Karpas-422 (cell line): ENCODE measurements at places on chromosomes 16 and 17. TPM values are rescaled to one million over a fixed set of nuclear protein-coding genes. Genes with fewer than 3 reads are reported as not detected.

Gene CCL2
- not detected in 2 replicates for total RNA-seq

Gene LCAT
- total RNA-seq, result 1.1 and 1.3 TPM in 2 replicates

Gene GRAPL
- 6.2 and 20.6 TPM in 2 replicates for total RNA-seq

Gene LRRC46
- 2.8 TPM in 1 of 2 replicates, not detected in the other for total RNA-seq

Gene PLCG2
- total RNA-seq, result 574 and 580 TPM in 2 replicates

Gene CLEC19A
- not detected in 2 replicates for total RNA-seq

- no peaks in the 10 kb centered on the region for H3K36me3 ChIP-seq
- no peak overlapping the region for H3K27ac ChIP-seq
- no peaks in the 10 kb centered on the region for H3K27me3 ChIP-seq
Observed at GRCh38 chr16:78705694-78706093, 606.2 kb downstream of the WWOX start.

DNA sequence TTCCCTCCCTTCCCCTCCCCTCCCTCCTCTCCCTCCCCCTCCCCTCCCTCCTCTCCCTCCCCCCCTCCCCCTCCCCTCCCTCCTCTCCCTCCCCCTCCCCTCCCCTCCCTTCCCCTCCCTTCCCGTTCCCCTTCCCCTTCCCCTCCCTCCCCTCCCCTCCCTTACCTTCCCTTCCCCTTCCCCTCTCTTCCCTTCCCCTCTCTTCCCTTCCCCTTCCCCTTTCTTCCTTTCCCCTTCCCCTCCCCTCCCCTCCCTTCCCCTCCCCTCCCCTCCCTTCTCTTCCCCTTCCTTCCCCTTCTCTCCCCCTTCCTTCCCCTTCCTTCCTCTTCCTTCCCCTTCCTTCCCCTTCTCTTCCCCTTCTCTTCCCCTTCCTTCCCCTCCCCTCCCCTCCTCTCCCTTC, 61.1 kb downstream of the EMP2 start:
- H3K27me3 ChIP-seq, result no peaks in the 10 kb centered on the region
- H3K4me3 ChIP-seq, result no peak overlapping the region
- DNase-seq, result no peak
- no peaks in the 10 kb centered on the region for H3K36me3 ChIP-seq
- no peak overlapping the region for H3K27ac ChIP-seq

DNA sequence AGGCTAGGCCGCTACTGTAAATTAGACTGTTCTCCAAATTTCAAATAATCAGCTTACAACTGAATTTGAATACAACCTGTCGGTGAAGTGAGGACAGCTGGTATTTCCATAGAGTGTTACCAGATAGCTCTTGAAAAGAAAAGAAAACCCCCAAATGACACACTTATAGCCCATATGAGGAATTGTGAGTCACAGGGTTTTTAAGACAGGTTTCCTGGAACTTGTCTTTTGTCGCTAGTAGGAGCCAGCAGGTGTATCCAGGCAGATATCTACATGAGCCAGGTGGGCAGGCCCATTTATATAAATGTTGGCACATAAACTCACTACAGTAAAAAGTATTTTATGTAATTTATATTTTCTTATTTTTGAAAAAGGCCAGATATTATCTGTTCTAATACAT, 24.0 kb downstream of the TNRC6A start:
- no peak overlapping the region for H3K4me3 ChIP-seq
- no peak overlapping the region for H3K27ac ChIP-seq
- DNase-seq, result no peak
- peaks cover 25% of the 10 kb centered on the region for H3K4me1 ChIP-seq

- H3K4me3 ChIP-seq, result no peak overlapping the region
- peaks cover 7% of the 10 kb centered on the region; the same call in 1 of the 2 replicates for H3K36me3 ChIP-seq
- no peaks in the 10 kb centered on the region for H3K27me3 ChIP-seq
- peaks cover 23% of the 10 kb centered on the region for H3K4me1 ChIP-seq
- H3K27ac ChIP-seq, result no peak overlapping the region
Observed at GRCh38 chr16:2748757-2749455, 3.5 kb upstream of the SRRM2 start.

DNA sequence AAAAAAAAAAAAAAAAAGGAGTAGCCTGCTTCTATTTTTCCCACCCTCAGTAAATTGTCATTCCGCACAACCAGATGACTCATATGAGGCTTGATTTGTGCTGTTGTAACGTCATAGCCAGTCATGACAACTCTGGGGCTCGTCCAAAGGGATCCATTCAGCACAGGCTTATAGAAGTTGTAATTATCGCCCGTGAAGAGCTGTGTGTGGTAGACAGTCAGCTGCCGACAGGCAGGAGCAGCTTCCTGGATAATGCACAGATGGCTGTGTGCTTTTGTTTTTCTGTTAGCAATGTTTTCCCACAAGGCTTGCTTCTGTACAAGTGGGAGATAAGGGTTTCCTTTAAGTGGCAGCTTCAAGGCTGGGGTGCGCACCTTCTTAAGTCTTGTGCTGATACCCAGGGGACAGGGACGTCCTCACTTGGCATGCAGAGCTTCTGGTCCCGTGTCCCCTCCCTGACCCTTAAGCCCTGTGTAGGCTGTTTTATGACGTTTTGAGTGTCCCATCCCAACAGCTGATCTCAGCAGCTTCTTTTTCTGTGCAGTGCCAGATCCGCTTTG, 26.0 kb downstream of the SNX29 start:
- H3K27ac ChIP-seq, result no peak overlapping the region
- H3K4me1 ChIP-seq, result peaks cover 3% of the 10 kb centered on the region
- H3K36me3 ChIP-seq, result no peaks in the 10 kb centered on the region; the same call in 1 of the 2 replicates
- DNase-seq, result no peak

GRCh38 chr16:57507136-57508034, 21.1 kb upstream of the DOK4 start:
- no peak overlapping the region for H3K27ac ChIP-seq
- H3K27me3 ChIP-seq, result no peaks in the 10 kb centered on the region
- DNase-seq, result no peak
- H3K36me3 ChIP-seq, result no peaks in the 10 kb centered on the region
- H3K4me3 ChIP-seq, result no peak overlapping the region

GRCh38 chr17:48522031-48522653, 8.7 kb downstream of the HOXB1 start:
- no peak for DNase-seq
- no peaks in the 10 kb centered on the region for H3K36me3 ChIP-seq
- no peak overlapping the region for H3K27ac ChIP-seq
- H3K4me3 ChIP-seq, result no peak overlapping the region
- no peaks in the 10 kb centered on the region for H3K4me1 ChIP-seq

- no peaks in the 10 kb centered on the region for H3K27me3 ChIP-seq
- no peak overlapping the region for H3K4me3 ChIP-seq
- H3K4me1 ChIP-seq, result no peaks in the 10 kb centered on the region
Observed at GRCh38 chr16:27189335-27189972, 13.9 kb upstream of the KDM8 start.

DNA sequence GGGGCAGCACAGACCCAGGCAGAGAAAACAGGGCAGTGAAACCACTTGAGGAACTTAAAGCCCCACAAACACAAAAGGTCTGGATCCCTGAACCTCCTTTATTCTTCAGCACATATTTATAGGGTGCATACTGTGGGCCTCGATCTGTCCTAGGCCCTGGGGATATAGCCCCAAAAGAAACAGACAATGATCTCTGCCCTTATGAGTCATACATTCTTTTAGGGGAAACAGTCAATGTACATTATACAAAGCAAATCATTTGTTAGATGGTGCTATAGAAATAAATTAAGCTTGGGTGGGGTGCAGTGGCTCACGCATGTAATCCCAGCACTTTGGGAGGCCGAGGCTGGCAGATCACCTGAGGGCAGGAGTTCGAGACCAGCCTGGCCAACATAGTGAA, 10.0 kb upstream of the HES7 start:
- H3K36me3 ChIP-seq, result no peaks in the 10 kb centered on the region
- DNase-seq, result no peak
- no peak overlapping the region for H3K4me3 ChIP-seq
- peaks cover 11% of the 10 kb centered on the region for H3K4me1 ChIP-seq
- no peak overlapping the region for H3K27ac ChIP-seq

DNA sequence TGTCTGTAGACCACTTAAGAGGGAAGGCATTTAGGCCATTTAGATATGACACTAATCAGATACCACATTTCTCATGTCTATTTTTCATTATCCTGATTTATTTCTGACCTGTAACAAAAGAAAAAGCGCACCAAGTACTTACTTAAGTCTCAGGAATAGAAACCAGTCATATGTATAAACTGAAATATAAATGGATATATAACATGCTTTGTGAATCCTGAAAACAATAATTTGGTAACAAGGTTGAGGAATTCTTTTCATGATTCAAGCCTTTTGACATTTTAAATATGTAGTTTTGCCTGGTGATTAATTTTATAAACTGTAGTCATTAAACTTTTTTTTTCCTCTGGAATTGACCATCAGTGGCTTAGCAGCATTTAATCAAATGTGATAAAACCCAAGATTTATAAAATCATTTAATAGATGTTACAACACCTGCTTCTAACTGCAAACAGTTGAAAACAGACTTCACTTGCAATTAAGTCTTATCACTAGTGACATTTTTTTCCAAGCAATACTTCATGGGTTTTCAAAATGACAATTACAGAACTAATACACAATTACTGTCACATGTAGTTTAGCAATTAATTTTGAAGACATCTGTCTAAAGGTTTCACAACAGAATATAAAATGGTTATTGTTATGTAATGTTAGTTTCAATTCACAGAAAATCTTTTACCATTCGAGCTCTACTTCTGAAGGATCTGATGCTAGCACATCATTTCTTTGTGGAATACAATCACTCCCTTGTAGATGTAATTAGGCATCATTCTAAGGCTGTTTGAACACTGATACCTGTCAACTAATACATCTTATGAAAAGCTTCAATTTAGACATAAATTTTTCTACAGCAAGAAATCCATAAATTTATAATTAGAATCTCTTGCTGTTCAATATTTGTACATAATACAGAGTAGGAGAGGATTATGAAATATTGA, 110.3 kb downstream of the TOX3 start:
- H3K4me3 ChIP-seq, result no peak overlapping the region
- no peak for DNase-seq
- H3K4me1 ChIP-seq, result no peaks in the 10 kb centered on the region
- H3K27ac ChIP-seq, result no peak overlapping the region

DNA sequence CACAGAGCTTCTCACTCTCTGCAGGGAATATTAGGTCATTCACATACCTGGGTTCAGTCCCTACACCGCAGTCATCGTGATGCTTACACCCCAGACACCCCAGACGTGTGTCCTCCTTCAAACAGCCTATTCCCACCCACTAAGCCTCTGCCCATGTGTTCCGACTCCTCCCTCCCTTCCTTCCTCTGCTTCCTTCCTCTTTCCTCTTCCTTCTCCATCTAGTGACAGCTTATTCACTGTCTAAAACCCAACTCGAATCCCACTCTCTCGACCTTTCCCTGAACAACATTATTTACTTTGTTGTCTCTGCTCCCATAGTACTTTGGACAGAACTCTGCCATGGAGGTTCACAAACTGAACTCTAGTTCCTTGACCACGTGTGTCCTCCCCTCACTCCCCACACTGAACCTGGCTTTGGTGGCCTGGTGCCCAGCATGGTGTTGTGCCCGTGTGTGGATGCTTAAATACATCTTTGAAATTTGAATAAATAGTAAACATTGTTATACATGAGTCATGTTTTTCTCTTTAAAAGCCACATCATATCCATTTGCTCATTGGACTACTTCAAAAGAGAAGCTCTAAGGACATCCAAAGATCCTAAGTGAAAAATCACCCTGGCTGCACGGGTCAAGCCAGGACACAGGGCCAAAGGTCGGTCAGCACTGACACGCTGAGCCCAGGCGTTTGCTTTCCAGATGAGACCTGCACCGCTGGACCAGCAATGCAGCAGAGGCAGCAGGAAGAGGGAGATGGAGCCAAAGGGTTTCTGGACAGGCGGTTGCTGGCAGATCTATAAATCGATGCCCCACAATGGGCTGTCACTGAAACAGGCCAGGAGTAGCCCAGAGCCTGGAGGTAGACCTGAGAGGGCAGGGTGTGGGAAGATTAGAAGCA, 14.1 kb upstream of the G6PC1 start:
- H3K4me1 ChIP-seq, result no peaks in the 10 kb centered on the region
- H3K36me3 ChIP-seq, result no peaks in the 10 kb centered on the region

- no peak overlapping the region for H3K27ac ChIP-seq
- H3K27me3 ChIP-seq, result no peaks in the 10 kb centered on the region
- H3K4me3 ChIP-seq, result no peak overlapping the region
- no peaks in the 10 kb centered on the region for H3K4me1 ChIP-seq
Observed at GRCh38 chr16:72264771-72265170, 92.8 kb upstream of the PMFBP1 start.

- H3K27ac ChIP-seq, result no peak overlapping the region
- H3K36me3 ChIP-seq, result peaks cover 59% of the 10 kb centered on the region
- H3K27me3 ChIP-seq, result no peaks in the 10 kb centered on the region
- no peak for DNase-seq
- no peak overlapping the region for H3K4me3 ChIP-seq
- H3K4me1 ChIP-seq, result peaks cover 15% of the 10 kb centered on the region
Observed at GRCh38 chr17:28925912-28926365, 23.1 kb upstream of the DHRS13 start.

GRCh38 chr17:57357392-57357784, 101.1 kb downstream of the MSI2 start:
- H3K4me3 ChIP-seq, result peak overlapping the region; percentile 63
- peak; percentile 89 for DNase-seq
- H3K27ac ChIP-seq, result peak overlapping the region; percentile 99
- peaks cover 91% of the 10 kb centered on the region for H3K4me1 ChIP-seq

GRCh38 chr17:51585514-51586104, 325.3 kb downstream of the UTP18 start:
- peak; percentile 71 for DNase-seq
- no peaks in the 10 kb centered on the region for H3K36me3 ChIP-seq
- 0 out of 2 replicates have a peak, but pooled peaks cover 2% of the 10 kb centered on the region for H3K27me3 ChIP-seq
- no peak overlapping the region for H3K4me3 ChIP-seq
- no peak overlapping the region for H3K27ac ChIP-seq
- no peaks in the 10 kb centered on the region for H3K4me1 ChIP-seq

DNA sequence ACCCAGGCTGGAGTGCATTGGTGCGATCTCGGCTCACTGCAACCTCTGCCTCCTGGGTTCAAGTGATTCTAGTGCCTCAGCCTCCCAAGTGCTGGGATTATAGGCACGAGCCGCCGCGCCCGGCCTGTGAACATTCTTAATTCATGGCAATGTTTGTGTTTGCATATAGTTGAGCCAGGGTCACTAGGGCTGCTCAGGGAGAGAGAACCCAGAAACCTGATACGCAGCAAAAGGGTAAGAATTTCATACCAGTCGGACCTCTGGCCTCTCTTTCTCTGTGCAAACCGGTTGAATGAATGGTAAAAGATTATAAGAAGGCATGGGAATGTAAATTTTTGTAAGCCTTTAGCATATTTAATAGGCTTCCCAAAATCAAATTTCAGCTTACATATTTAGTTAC, 6.9 kb upstream of the TMEM98 start:
- no peaks in the 10 kb centered on the region for H3K36me3 ChIP-seq
- H3K27me3 ChIP-seq, result no peaks in the 10 kb centered on the region
- H3K27ac ChIP-seq, result no peak overlapping the region
- no peak overlapping the region for H3K4me3 ChIP-seq
